Tibial nerve (tissue), 4 donors: ENCODE measurements at places on chromosomes 3 and 15. TPM values are rescaled to one million over a fixed set of nuclear protein-coding genes. Genes with fewer than 3 reads are reported as not detected.

The RTP1 gene
- total RNA-seq = not detected

The CEP63 gene
- 29.2 TPM for total RNA-seq

The CACNA1D gene
- total RNA-seq = 29.5 TPM

The NUP210 gene
- total RNA-seq = 1.7 TPM

The ONECUT1 gene
- total RNA-seq = not detected

The TICRR gene
- total RNA-seq = not detected

The LRRC49 gene
- 11.1 TPM for total RNA-seq

The SOX14 gene
- not detected for total RNA-seq

The TLR9 gene
- total RNA-seq = 0.39 TPM

The CCR1 gene
- total RNA-seq = 25.2 TPM

The GASK1A gene
- total RNA-seq = 43.0 TPM

The ARNT2 gene
- total RNA-seq = 5.1 TPM

The ZNF197 gene
- total RNA-seq = 20.1 TPM

The FOXB1 gene
- not detected for total RNA-seq

The SNX4 gene
- total RNA-seq = 39.0 TPM

The PTPRG gene
- 117 TPM for total RNA-seq

The NEIL1 gene
- total RNA-seq = 45.8 TPM

The TTLL13 gene
- not detected for total RNA-seq

The EFCAB12 gene
- 0.30 TPM for total RNA-seq

The NOX5 gene
- 0.21 TPM for total RNA-seq

The IRAK2 gene
- total RNA-seq = 4.2 TPM

The SNTN gene
- total RNA-seq = not detected

The PTPN23 gene
- total RNA-seq = 30.8 TPM

The ACKR2 gene
- 25.2 TPM for total RNA-seq
